ENCODE measurements at places on chromosomes 7 and 10.
A peak's percentile ranks its signal among the peaks of the same experiment; 100 is the strongest.

DNA sequence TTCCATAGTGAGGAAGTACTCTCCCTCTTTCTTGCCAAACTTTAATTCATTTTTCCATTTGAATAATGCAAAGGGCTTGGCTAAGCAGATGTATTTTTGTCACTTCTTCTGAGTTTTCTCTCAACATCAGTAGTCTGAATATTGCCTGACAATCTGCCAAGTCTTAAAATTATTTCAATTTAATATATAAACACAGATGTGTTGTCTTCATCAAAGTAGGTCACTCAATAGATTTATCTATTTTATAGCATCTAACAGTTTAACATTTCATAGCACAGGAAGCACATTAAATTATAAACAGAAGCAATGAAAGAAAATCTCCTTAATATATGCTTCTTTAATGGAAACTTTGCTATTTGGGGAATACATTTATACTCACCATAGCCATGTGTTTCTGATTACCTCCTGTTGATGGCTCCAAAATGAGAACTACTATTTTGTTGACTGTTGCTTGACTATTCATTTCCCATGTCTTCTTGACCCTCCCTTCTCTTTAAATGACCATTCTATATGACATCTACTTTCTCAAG, 4.5 kb downstream of the CPED1 start:
- no peak for DNase-seq

DNA sequence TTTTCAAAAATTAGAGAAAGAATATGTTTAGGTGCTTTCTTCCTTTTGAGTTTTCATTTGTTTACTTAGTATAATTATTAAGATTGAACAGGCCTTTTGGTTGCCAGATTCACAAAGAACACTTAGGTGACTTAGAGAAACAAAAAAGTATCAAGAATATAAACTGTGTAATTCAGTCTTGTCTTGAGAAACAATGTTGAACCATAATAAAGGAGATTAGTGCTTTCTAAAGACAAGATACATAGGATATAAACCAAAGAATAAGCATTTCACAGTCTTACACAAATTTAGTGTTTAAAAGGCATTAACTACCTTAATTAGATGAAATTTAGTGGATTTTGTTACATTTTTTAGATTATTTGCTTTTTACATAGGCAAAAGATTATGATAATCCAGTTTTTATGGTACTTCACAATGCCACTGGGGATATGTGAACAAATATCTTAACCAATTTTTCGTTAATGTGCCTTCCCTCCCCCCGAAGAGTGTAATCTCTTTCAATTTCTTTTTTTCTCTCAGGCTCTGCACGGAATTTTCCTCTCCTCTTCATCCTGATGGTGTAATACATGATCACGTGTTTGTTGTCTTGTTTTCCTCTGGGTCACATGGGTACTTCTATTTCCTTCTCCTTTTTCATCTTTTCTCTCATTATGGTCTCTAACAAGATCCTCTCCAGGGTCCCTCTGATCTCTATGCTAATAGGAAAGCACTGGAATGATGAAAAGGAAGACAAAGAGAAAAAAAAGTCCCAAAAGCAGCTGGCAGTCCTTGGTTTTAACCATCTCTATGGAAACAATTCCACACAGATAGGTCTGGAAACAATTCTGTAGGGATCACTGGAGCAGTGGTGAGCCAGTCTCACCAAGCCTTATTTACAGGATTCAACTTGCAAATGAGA, 3.7 kb upstream of the HNRNPH3 start:
- peak; percentile 91 for DNase-seq

- no peak for DNase-seq
Measured at GRCh38 chr10:31549896-31550295, 230.9 kb downstream of the ZEB1 start.

- DNase-seq, result no peak
Measured at GRCh38 chr10:108631332-108631731, 1292.0 kb downstream of the XPNPEP1 start.

GRCh38 chr10:110820321-110820814, 51.4 kb upstream of the PDCD4 start:
- DNase-seq, result peak; percentile 97

DNA sequence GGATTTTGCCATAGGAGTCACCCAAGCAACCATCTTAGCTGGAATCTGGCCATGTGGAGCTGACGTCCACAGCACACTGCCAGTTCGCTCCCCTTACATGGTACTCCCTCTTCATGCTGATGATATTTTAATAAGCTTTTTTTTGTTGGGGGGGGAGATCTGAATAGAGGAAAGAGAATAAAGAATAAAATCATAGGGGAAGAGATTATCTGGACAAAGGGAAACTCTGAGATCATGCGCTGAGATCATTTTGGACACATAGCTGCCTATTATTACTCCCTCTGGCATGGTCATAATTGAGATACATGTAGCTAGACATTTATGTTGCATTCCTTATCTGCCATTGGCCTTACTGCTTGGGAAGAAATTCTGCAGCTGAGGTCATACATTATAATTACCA, 282.7 kb downstream of the HTR7 start:
- no peak for DNase-seq

GRCh38 chr7:43135129-43135528, 22.7 kb downstream of the HECW1 start:
- DNase-seq, result no peak

DNA sequence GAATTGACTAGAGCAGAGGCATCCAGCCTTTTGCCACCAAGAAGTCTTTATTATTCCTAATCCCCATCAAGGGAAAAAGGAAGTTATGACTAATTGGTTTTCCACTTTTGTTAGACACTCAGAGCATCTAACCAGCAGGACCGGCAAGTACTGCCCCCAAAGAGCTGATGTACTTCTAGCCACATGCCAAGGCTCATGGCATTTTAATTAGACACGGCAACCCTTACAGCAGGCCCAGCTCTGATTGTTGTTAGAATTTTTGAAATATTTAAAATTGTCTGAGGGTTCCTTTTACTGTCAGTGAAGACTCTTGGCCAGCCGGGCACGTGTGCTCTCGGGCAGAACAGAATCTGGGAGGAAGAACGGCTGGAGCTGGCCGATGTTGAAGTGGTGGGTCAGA, 114.8 kb downstream of the SPAG6 start:
- DNase-seq, result no peak

DNA sequence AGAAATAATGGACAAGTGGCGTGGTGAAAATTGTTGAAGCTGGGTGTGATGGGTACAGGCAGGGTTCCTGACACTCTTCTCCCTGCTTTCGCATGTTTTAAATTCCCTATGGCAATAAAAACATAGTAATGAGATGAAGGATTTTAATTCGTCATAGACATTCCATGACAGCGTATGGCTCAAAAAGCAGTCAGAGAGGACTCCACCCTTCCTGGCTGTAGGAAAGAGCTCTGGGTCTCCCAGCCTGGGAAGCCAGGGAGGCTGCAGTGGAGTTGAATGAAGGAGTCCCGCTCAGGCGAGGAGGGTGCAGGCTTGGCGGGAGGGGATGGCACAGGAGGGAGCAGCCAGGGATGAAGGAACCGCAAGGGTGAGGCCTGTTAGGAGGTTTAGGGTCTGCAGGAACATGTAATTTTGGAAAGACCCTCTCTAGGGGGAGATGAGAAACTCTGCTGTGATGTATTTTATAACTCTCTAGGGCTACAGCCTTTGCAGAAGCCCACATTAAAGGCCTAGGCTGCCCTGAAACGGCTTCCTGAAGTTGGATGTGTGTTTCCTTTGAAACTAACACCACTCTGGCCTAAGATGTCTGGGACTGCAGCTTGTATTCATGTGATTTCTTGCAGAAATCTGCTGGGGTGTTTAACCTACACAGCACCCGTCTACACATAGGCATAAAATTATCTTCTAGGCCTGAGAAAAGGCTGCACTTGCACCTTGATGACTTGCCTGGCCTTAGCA, 7.6 kb upstream of the LARP4B start:
- DNase-seq, result no peak

DNA sequence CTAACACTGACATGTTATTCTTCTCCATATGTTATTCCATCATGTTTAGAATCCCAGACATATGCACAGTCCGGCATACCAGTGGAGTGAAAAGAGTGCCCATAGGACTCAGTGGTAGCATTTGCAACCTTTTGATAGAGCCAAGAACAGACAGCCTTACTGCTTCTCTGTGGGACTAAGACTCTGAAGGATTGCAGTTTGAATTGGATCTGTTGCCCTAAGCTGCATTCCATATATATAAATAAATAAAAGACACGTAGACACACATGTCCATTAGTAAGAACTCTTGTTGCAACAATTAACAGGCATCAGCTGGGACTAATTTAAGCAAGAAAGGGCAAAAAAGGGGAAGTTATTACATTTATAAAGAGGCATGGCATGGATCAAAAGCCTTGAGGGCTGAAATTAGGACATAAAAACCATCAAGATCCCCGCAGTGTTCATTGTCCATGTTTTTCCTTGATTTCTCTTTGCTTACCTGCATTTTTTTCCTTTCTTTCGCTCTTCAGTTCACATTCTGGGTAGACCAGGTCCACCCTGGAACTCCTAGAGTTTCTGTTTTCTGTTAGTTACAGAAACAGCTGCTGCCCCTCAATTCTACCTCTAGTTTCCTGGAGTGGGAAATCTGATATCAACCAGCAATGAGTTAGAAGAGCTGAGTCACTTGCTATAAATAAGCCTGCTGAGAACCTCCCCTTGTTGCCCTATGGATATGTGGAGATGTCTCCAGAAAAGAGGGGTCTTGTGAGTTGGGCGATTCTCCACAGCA, 132.4 kb downstream of the SORCS1 start:
- no peak for DNase-seq

GRCh38 chr7:140771826-140772225, 75.3 kb downstream of the NDUFB2 start:
- no peak for DNase-seq

DNA sequence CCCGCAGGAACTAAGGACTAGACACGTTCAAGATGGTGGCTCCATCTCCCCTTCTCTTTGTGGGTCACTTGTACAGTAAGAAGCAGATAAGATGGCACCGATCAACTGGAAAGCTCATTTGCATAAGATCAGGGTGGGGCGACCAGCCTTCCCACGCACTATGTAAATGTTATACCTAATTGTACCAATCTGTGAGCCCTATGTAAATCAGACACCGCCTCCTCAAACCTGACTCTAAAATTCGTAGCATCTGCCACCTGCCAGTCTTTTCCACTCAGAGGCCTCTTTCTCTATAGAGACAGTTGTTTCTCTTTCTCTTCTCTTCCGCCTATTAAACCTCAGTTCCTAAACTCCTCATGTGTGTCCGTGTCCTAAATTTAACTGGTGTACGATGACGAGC, 324.5 kb downstream of the PHF14 start:
- DNase-seq, result no peak

GRCh38 chr7:132250480-132251326, 325.6 kb downstream of the PLXNA4 start:
- DNase-seq, result no peak

DNA sequence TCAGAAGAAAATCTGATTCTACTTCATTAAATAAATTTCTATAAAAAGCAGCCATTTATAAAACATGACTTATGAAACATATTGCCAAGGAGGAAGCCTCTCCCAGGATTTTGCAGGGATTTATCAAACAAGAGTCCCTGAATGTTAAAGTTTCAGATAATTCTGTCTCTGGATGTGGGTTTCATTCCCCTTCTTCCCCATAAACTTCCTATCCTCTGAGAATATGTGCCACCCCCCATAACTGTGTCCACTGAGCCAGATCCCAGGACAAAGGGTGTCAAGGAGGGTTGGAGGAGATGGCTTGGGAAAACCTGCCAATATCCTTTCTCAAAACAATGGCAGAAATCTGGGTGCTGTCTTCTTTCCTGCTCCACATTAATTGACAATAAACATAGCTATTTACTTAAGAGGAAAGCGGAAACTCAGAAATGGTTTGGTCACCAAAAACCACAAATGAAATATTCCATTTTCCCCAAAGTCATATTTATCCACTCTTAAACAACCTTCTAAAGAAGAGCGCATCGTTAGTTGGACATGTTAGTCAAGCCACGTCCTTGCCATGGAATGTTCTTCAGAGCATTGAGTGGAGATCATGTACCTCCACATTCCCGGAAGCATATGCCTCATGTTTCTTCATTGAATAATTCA, 54.3 kb upstream of the AKR1E2 start:
- DNase-seq, result no peak

DNA sequence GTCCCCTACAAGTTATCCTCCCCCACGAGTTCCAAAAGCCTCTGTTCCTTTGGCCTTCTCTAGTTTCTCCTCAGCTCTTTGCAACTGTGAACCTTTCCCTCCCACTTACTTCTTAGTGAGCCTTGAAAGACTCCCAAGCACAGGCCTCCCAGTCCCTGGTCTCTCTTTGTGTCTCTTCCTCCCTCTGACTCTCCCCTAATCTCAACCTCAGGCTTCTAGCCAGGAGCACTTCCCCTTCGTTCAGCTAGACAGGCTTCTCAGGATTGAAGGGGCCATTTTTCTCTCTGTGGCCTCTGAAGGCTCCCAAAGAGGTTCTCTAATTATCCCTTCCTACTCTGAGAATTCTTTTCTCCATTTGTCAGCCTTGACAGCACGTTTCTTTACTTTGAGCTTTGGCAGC, 50.2 kb upstream of the PHYHIPL start:
- no peak for DNase-seq

- no peak for DNase-seq
Measured at GRCh38 chr7:159070431-159071148, 74.1 kb downstream of the VIPR2 start.

DNA sequence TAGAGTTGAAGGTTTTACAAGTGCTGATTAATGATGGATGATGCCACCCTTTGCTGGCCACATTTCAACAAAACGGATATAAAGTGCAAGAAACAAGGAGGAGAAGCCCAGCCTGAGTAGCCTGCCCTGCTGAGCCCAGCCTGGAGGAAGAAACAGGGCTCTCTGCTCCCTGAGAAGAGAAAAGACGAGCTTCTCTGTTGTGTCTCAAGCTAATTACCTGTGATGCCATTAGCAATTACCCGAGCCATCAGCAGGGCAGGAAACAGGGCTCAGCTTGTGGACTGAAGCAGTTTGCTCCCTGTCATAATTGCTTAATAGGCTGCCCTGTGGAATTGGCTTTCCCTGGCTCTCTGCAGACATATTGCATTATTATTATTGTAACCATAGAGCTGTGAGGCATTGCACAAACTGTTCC, 709.3 kb upstream of the AUTS2 start:
- no peak for DNase-seq

DNA sequence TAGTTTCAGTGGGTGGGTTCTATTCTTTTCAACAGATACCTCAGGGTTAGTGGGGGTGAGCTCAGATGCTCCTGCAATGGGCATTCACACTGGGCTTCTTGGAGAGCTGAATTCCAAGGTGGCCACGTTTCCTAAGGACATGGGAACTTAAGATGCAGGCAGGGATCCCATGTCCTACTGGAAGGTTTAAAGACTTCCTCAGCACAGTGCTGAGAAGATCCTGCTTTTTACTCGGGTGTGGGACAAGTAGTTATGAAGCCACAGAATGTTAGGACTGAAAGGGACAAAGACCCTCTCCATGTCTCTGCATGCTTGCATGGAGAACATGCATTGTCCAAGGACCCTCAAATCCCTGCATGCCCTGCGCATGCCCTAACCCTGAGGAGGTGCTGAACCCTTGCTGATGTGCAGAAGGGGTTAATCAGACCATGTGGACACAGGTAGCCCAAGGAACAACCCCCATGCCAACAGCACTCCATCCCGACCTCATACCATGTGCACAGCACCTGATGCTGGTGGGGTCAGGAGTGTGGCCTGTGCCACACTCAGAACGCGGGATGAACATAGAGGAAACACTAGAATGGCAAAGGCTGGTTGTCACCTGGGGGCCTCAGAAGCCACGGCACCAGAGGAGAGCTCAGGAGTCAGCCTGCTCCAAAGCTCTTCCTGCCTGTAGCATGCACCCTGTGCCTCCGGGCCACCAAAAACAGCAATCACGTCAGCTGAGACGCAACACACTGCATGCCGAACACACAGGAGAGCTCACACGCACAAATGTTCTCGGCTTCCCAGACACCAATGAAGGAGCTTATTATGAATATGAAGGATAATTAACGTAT, 15.2 kb downstream of the IL2RA start:
- DNase-seq, result no peak
